ENCODE measurements at places on chromosomes 1 and 21.
A peak's percentile ranks its signal among the peaks of the same experiment; 100 is the strongest.

DNA sequence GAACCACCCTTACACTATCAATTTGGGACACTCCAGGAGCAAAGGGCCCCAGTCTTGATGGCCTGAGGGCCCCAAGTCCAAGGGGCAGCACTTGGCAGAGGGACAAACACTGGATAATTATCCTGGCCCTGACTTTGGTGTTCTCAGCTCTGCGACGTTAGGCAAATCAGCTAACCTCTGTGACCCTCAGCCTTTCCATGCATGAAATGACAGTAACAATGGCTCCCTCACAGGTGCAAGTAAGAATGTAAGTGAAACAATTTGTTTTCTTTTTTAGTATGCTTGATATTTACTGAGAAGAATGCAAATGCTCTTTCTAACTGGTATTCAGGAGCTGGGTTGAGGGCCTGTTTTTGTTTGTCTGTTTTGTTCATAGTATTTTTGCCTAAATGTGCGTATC, 61.6 kb upstream of the PRDX6 start:
- no peak for DNase-seq

GRCh38 chr1:193348091-193348768, 161.8 kb upstream of the B3GALT2 start:
- DNase-seq = no peak

- DNase-seq = no peak
These were observed 51.1 kb downstream of the RBM11 start for GRCh38 chr21:14267076-14267475.

- DNase-seq = no peak
These were observed 26.5 kb upstream of the LEPR start for GRCh38 chr1:65393928-65394327.

DNA sequence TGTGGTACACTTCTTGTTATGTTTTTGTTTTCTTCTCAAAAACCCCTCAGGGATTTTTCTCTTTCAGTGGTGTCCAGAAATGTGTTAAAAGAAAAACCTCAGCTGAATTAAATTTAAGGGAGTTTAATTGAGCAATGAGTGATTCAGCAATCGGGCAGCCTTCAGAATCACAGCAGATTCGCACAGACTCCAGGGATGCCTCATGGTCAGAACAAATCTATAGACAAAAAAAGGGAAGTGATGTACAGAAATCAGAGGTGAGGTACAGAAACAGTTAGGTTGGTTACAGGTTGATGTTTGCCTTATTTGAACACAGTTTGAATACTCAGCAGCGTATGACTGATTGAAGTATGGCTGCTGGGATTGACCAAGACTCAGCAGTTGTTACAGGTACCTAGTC, 86.2 kb downstream of the TLR5 start:
- no peak for DNase-seq

GRCh38 chr1:188170411-188170810, 1341.7 kb downstream of the PLA2G4A start:
- no peak for DNase-seq

DNA sequence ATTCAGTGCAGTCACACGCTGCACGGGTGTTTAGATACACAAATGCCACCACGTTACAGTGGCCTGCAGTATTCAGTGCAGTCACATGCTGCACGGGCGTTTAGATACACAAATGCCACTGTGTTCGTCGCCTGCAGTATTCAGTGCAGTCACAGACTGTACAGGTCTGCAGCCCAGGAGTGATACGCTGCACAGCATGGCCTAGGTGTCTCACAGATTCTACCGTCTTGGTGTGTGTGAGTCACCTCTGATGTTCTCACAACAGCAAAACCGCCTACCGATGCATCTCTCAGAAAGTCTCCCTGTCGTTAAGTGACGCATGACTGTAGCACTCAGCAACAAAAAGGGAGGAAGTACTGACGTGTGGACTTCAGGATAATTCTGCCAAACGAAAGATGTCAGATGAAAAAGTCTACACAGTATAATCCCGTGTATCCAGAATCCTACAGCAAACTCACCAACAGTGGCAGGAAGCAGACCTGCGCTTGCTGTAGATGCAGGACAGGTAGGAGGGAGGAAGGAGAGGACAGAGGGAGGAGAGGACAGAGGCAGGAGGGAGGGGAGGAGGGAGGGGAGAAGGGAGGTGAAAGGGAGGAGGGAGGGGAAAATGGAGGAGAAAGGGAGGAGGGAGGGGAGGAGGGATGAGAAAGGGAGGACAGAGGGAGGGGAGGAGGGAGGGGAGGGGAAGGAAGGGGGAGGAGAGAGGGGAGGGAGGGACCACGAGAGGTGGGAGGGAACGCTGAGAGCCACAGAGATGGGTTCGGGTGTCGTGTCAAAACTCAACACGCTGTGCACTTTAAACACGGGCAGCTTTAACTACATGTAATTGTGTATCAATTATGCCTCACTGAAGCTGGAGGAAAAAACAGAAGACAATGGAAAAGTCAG, 36.3 kb upstream of the PCBP3 start:
- DNase-seq = peak; percentile 38

DNA sequence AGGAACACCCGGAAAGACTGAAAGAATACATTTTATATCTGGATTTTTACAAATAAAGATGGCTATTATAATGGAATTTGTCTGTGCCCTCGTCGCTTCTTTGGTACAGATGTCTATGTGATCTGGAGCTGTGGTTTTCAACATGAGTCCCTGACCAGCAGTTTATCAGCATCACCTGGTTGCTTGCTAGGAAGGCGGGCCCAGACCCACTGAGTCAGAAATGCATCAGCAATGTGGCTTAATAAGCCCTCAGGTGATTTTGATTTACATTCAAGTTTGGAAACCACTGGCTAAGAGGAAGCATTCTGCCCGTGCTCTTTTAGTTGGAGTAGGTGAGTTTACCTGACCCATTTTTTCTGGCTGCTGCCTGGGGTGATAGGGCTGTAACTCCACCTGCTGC, 31.7 kb downstream of the ATP1A1 start:
- DNase-seq = no peak

DNA sequence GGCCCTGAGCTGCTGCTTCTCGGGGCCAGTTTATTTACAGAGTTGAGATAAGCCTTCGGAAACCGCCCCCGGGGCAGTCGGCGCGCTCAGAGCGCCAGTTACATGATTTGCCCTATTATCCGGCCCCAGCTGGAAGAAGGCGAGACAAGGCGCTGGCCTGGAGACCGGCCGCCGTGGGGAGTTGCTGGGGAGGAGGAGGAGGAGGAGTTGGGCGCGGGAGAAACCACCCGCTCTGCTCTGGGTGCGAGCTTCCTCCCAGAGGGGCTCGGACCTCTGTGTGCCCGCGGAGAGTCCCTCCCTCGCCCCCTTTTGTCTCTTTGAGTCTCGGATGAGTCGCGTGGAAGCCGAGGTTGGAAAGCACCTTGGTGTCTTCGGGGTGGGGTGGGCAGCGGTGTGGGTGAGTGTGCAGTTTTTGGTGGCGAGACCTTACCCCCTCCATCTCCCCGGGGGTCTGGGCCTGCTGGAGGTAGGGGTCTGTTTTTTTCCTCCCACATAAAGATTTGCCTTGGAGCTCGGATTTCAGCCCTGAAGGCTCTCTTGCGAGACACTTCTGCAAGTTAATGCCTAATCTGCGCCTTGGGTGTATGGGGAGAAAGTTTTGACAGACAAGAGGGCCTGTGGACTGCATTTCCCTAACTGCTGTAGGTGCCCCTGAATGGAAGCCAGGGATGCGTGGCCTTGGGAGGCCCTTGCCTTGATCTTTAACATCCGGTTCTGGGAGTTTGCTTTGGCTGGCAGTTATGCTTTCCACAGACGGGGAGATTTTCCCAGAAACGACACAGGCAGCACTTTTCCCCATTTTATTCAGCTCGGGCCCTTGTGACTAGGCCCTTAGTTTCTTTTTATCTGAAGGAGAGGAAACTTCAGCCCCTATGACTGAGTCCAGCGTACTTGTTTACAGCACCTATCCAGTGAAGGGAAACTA, 80.0 kb downstream of the NDUFS5 start:
- peak; percentile 5 for DNase-seq

GRCh38 chr1:91693557-91693956, 192.4 kb downstream of the TGFBR3 start:
- DNase-seq = no peak

GRCh38 chr1:212254853-212255363, 30.3 kb upstream of the PPP2R5A start:
- DNase-seq = no peak

DNA sequence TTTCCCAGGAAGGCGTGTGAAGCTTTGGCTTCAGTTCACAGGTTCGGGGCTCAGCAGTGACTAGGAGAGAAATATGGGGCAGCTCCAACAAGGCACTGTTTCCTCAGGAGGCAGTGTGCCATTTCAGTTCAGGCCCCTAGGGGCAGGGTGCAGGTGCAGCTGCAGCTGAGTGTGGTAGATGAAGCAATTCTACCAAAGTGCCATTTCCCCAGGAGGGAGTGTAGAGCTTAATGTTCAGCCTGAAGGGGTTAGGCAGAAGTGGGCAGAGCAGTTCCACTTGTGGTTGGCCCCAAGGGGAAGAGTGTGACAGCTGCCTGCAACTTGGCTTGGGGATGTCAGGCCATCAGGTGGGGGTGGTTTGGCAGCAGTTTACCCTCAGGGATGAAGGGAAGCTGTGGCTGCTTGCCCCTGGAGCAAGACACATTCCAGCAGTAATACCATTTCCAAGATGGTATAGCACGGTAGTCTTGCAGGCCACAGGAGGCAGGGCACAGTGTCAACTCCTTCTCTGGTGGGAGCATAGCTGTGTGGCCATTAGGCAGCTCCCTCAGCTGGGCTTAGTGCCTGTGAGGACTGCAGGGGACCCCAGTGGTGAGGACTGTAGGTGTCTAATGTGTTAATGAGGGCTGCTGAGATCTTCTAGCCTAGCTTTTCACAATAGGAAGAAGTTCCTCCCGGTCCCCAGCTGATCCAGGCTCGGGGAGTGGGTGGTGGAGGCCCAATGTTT, 34.7 kb downstream of the RGSL1 start:
- no peak for DNase-seq

DNA sequence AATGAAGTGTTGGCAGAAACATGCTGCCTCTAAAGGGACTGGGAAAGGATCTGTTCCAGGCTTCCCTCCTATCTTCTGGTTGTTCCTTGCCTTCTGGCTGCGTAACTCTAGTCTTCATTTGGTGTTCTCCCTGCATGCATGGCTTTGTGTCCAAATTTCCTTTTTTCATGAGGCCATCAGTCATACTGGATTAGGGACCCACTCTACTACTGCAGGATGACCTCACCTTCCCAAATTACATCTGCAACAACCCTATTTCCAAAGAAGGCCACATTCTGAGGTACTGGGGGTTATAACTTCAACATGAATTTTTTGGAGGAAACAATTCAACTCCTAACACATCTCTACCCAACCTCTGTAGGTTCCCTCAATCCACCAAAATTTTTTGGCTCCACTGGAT, 26.3 kb downstream of the MR1 start:
- DNase-seq = no peak

DNA sequence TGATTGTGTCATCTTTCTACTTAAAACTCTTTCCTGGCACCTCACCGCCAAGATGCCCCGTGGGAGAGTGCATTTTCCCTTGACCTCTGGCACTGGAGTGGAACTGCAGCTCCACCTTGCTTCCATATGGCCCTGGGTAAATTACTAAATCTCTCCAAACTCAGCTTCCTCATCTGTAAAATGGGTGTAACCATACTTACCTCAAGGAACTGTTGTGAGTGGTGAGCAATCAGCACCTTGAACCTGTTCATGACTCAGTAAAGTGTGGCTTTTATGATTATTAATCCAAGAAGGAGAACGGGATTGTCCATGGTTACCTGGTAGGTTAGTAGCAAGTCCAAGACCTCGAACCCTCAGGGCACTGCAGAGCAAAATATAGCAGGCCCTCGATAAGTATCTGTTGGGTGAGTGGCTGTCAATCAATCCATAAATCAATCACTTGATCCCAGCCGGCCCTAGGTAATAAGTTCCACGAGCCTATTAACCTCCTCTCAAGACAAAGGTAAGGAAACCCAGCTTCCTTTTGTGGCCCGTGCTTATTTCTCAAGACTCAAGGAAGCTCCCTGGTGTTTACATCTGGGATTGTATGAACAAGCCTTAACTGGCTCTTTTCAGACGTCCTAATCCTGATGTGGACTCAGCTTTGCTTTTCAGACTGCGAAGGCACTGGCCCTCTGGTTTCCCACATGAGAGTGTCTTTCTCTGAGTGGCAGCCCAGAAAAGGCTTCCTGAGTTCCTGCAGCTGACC, 114.0 kb upstream of the GJB5 start:
- DNase-seq = no peak

DNA sequence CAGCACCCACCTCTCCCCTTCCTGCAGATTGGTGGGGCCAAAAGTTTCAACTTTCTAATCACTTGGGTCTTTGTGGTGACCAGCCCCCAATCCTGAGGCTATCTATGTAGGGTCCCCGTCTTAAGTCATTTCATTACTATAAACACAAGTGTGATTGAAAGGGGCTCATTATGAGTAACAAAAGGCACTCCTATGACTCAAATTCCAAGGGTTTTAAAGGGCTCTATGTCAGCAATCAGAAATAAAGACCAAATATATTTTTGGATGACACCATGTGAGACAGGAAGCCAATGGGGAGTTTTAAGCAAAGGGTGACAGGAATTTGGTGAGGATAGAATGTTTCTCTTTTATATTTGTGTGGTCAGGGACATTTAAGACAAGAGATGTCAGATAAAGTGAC, 6.2 kb downstream of the ERO1B start:
- no peak for DNase-seq

DNA sequence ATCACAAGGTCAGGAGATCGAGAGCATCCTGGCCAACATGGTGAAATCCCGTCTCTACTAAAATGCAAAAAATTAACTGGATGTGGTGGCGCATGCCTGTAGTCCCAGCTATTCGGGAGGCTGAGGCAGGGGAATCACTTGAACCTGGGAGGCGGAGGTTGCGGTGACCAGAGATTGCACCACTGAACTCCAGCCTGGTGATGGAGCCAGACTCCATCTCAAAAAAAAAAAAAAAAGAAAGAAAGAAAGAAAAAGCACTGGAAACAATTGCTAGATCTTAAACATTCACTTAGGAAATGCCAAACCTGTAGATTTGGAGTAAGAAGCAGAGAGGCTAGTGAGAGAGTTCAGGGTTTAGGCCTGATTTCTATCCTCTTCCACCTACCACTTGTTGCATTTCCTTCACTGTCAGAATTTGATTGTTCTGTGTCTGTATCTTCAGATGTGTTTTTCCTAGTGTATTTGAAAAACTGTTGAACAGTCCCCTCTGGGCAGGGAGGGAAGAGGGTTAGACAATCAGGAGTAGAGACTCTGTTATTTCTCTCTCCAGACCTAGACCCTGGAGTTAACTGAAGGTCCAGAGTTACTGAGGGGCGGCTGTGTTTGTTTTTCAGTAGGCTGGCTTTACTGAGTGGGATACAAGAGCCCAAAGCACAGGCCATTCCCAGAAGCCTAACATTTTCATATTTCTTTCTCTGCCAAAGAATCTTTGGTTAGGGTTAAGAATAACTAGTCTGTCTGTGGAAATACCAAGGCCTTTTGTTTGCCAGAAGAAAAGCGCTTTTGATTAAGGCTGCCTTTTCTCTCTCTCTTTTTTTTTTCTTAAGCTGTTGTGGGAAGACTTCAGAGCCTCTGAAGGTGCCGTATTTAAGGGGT, 31.1 kb upstream of the MACF1 start:
- DNase-seq = no peak

DNA sequence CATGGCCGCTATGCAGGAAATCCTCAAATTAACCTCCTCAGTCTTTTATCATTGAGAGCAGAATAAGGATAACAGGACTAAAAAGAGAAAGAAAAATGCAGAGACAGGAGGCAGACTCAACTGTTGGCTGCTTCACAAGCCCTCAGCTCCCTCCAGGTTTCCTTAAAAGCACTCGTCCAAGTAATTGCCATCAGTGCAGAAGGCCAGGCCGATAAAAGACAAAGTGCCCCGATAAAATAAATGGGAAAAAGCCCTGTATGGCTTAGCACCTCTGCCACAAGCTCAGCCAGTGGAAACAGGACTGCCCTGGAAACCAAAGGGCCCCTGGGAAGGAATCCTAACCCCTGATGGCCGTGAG, 8.1 kb downstream of the S100A6 start:
- no peak for DNase-seq

Measured in activated T-helper 1 cell treated with Interleukin-2 at 50 U/mL for 16 hours (primary cell).